ENCODE measurements at places on chromosomes 1 and 21.

- DNase-seq, result no peak
Observed at GRCh38 chr1:60705026-60705425, 377.3 kb upstream of the NFIA start.

- DNase-seq, result no peak
Observed at GRCh38 chr1:64097859-64098258, 105.6 kb upstream of the UBE2U start.

DNA sequence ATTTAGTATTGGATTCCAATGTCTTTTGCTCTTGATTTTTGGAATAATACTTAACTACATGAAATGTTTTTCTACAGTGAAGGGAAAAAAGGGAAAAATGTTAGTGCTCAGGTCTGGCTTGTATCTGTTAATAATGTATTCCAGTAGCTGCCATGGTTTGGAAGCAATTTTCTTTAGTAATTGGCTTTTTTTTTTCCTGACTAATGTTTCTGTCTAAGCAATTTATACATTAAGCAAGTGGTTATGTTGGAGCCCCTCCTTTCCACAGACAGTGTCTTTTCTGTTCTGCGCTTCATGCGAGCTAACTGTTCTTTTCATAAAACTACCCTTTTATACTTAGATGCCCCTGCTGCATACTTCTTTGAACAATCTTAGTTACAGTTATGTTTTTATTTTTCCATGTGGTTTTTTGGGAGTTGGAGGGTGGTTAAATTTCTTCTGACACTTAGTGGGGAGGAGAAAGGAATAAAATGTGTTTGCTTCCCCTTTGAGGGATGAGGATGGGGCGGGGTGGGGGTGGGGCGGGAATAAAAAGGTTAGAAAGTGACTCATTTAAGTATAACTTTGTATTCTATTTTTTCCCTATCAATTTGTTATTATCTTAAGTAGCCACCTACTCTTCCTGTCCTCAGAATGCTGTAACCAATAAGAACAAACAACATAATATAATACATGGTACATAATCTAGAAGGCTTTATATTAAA lies 83.1 kb downstream of the CLIC4 start:
- DNase-seq, result no peak

GRCh38 chr1:38246955-38247952 lies 200.7 kb upstream of the POU3F1 start:
- no peak for DNase-seq

- no peak for DNase-seq
Observed at GRCh38 chr1:26138974-26139558, 19.8 kb upstream of the FAM110D start.

DNA sequence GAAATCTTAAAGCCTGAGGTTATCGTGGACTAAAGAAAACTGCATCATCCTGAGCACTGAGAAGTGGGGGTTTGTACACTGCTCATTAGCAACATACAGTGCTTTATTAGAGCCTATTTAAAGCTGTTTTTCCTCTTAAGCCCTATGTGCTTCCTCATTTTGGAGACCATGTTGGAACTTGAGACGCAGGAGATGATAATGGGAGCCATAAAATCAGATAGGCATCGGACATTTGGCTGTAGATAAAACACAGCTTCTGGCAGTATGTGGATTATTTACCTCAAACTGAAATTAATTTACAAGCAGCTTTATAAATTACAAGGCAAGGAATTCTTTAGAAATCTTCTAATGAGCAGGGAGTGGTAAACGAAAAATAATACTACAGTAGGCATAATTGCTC lies 147.7 kb upstream of the IVNS1ABP start:
- no peak for DNase-seq

DNA sequence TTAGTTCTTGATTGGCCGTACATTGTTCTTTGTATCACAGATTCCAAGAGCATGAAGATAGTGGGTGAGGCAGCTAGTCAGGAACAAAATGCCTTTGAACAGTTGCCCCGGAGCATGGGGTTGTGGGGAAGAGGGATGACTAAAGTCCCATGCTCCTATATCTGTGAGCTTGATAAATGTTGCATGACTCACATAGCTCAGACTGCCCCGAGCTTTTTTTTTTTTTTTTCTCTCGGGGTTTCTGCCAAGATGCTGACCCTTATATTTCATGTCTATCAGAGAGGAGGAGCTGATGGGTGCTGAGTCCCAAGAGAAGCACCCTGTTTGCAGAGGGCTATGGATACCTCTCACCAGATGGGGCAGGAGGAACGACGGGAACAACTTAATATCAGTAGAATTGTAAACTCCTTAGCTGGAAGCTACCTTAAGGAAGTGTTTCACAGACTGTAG lies 40.6 kb downstream of the SRRM1 start:
- DNase-seq, result no peak

DNA sequence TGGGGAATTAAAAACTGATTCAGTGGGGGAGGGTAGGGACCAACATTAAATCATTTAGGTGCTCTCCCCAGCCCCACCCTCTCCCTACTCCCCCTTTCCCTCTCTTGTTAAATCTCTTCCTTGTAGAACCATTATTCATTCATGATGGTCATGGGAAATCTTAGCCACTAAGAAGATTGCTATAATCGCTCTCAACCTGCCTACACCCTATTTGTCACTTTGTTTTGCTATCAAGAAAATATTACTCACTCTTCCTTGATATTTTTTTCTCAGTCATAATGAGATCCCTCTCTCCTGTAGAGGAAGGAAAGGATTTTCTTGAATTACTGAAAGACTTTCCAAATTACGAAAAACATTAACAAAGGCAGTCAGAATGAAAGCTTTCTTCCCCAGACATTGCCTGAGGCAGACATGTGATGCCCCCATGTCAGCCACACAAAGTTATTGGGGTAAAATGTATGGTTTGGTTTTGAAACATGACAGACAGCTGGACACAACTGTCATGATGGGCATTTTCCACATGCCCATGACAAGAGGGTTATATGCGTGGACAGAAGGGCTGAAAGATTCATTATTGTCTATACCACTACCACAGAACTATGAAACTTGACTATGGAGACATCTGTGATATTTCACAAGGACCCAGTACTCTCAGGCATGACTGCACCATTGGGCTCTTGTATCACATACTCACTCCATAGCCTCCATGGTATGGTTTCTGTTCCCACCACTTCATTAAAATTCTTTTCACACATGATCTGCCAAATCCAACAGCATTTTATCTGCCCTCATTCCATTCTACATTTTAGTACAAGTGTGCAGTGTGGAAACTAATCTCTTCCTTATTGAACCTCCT lies 420.1 kb downstream of the DISC1 start:
- DNase-seq, result no peak

- no peak for DNase-seq
Observed at GRCh38 chr1:241800640-241801039, 47.4 kb upstream of the EXO1 start.

- DNase-seq, result no peak
Observed at GRCh38 chr1:84776639-84777038, 86.4 kb upstream of the SSX2IP start.

DNA sequence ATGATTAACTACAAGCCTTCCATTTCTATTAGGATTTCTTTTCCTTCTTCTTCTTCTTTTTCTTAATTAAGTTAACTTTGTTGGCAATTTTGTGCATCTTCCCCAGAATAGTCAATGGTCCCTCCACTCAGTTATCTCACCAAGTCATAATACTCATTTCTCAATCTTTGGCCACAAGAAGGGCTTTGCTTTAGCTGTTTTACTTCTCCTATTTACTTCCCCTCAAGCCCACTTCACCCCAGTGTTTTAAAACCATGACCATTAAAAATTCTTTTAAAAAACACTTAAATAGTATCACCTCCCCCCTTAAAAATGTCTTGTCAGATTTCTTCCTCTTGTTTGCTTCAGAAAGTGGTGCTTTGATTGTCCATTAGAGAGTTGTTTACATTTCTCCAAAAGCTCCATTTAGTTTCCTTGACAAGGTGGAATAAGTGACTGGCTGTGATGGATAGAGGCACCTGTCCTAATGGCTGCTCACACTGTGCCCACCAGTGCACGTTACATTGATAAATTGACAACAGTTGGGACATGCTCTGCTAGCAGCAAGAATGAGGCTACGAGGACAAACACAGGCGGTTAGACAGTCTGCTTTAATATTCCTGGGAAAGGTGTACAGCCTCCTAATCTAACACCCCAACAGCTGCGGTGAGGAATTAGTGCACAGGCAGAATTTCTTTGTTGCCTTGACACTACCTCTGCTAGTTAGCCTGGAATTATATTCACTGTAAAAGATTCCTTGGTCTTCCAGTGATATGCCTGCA lies 354.7 kb downstream of the LMO4 start:
- DNase-seq, result no peak

GRCh38 chr1:228706305-228706704 lies 29.0 kb upstream of the RHOU start:
- DNase-seq, result no peak

DNA sequence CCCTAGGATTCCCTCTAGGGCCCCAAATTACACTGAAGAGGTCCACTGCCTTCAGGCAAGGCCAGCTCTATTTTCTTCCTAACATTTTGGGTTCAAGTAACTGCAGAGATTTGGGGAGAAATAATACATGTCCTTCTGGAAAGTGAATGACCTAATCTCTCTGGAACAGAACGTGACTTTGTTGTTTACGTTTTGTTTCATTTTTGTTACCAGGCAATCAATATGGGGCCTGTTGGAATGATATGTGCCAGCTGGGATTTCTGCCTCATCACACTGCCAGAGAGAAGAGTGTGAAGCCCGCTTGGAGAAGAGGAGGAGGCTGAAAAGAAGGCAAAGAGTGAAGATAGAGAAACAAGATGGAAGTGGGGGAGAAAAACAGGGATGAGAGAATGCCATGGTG lies 116.7 kb downstream of the FASLG start:
- no peak for DNase-seq

GRCh38 chr1:94012708-94013366 lies 103.6 kb upstream of the GCLM start:
- DNase-seq, result no peak

GRCh38 chr1:116878804-116879477 lies 30.8 kb upstream of the PTGFRN start:
- no peak for DNase-seq

DNA sequence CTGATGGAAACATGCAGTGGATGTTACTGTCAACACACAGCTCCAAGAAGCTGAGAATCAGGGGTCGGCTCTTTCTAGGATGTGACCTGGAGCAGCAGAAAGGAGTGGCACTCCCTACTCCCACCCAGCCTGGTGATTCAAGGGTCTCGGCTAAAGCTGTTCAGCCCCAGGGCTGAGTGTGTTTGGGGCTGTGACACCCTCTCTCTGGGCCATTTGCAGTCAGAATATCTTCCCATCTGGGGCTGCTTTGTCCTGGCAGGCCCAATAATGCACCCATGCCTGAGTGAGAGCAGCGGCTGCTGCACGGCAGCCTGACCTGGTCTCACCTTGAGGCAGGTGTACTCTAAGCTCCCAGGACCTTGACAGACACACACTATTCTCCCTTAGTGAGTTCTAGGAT lies 52.5 kb upstream of the AJAP1 start:
- DNase-seq, result no peak

GRCh38 chr1:223074445-223075300 lies 68.4 kb downstream of the TLR5 start:
- DNase-seq, result no peak

DNA sequence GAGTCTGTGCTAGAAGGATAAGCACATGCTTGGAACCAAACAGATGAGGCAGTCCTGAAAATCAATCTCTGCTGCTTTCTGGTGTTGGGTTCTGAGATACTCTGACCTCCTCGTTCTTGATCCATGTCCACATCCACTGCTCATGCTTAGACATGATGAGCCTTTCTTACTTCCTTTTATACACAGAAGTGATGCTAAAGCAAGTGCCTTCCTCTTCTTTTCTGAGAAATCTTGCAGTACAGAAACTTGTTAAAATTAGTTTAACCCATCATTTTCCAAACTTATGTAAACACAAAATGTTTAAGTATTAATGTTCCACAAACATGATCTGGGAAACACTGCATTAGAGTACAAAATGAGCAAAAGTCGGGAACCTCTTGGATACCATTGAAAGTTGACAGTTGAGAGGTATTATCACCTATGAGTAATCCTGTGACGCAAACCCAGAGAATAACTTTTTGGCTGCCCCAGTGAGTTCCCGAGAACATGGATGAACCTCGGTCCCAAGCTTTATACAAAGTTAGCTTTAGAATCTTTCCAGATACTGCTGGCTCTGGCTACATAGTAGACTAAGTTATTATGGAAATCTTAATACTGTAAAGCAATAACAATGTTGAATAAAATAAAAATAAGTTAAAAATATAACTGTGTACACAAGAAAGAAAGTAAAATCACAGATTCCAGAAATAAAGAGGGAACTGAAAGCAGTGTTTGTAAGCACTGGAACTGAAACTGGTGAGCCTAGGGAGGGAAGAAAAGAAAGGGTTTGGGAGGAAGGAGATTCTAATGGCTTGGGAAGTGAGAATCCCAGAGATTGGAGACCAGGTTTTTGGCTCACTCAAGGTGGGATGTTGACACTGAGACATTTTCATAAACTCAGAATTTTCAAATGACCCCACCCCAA lies 429.3 kb upstream of the RUNX1 start:
- DNase-seq, result no peak

DNA sequence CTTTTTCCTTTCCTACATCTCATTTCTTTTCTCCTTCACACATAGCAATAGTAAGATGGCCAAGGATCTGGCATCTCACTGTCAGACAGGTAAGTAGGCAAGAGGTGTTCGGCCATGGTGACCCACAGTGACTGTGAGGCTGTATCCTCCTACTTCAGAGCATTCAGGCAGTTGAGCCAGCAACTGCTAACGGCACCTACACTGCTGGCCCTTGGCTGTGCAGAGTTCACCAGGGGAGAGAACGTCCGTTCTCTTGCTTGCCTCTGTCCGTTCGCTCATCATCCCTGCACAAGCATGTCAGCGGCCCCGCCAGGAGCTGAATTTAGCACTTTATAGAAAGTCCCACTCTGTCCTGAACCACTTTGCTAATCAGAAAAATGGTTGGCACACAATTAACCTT lies 113.6 kb downstream of the GREM2 start:
- DNase-seq, result no peak

DNA sequence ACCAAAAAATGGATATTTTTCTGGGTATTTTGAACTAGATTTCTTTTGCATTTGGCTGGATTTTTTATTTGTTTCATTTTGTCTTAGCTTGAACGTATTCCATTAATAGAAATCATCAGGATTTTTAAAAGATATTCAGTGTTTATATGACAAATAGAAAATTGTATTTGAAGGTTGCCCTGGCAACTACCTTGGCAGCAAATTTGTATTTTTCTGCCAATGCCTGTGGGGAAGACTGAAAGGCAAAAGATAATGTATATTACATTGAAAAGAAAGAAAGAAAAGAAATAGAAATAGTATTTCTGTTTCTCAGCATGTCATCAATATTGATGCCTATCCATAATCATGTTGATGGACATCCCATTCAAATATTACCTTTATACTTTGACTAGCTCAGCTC lies 16.8 kb downstream of the VCAM1 start:
- no peak for DNase-seq

- DNase-seq, result no peak
Observed at GRCh38 chr1:245551536-245551935, 396.8 kb downstream of the KIF26B start.

- DNase-seq, result no peak
Observed at GRCh38 chr1:40901886-40902852, 40.0 kb upstream of the CITED4 start.

GRCh38 chr1:116820369-116820768 lies 66.1 kb downstream of the CD2 start:
- no peak for DNase-seq

All from activated CD4-positive, CD25-positive, alpha-beta regulatory T cell treated with anti-CD3 and anti-CD28 coated beads, Interleukin-2, amount 50 U/mL, for 72 hours (primary cell).